Common myeloid progenitor, CD34-positive (primary cell): ENCODE measurements at places on chromosomes 4 and X.

DNA sequence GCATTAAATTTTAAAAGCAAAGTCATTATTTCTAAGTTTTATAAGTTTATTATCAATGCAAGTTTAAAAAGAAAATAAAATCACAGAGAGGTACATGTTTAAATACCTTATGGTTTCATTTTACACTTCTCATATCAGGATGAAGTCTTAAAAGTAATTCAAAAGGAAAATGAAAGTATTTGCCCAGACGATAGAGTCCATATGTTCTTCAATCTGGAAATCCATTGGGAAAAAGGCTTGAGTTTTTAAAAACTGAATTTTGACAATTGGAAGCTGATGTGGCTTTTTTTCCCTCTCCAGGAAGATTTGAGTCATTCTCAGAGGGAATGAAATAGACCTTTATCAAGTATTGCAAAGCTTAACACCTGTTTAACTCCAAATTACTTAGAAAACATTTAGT lies 37.1 kb downstream of the MAB21L2 start:
- peak; percentile 21 for DNase-seq

GRCh38 chr4:96504386-96504785 lies 664.5 kb downstream of the PDHA2 start:
- no peak for DNase-seq

DNA sequence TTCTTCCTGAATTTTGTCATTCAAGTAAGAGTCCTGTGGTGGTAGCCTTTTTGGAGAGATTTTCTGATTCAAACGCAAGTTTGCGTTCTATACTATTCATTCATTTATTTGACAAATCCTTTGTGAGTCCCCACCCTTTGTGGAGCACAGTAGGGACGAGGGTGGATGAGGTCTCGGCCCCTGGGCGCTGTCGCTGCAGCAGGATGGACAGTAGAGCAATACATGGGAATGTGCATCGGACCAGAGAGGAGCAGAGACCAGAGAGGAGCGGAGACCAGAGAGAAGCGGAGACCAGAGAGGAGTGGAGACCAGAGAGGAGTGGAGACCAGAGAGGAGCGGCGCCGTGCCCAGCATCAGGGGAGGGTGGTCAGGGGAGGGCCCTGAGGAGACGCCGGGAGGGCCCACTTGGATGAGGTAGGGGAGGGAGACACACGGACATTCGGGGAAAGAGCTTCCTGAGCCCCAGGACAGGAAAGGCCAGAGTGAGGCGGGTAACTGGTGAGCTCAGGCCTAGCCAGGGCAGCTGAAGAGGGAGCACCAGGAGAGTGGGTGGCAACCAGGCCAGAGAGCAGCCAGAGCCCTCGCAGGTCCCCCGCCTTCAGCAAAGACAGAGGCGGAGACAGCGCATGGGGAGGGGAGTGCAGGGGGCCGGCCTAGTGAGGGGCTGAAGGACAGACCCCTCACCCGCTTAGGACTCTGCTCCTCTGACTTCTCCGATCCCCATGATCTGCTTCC lies 67.3 kb downstream of the NAT8L start:
- no peak for DNase-seq

GRCh38 chrX:48937054-48937907 lies 18.5 kb upstream of the PIM2 start:
- DNase-seq, result peak; percentile 82

- DNase-seq, result peak; percentile 2
Observed at GRCh38 chrX:140765043-140765784, 55.7 kb downstream of the LINC00632 start.

- DNase-seq, result no peak
Observed at GRCh38 chrX:31708116-31708515, 636.3 kb upstream of the FTHL17 start.

GRCh38 chr4:52234561-52235440 lies 183.7 kb downstream of the SPATA18 start:
- DNase-seq, result no peak

DNA sequence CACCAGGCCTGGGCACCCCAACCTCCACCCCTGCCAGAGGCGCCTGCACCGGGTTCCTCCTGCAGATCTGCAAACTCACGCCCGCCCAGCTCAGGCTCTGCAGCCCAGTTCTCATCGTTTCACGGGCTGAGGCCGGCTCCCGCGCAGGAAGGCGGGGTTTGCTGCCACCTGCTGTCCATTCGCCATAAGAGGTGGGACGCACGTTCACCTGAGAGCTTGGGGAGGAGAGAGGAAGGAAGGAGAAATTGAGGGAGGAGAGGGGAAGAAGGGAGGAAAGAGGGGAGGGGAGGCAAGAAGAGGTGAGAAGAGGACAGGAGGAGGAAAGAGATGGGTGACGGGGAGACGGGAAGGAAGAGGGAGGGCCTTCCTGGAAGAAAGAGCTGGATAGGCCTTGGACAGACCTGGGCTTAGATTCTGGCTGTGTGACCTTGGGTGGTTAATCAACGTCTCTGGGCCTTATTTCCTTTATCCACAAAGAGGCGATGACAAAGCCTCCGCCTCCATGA lies 114.5 kb downstream of the ADRA2C start:
- peak; percentile 91 for DNase-seq

GRCh38 chr4:55367084-55367722 lies 21.2 kb downstream of the SRD5A3 start:
- DNase-seq, result no peak

GRCh38 chrX:24023972-24024669 lies 2.9 kb downstream of the KLHL15 start:
- no peak for DNase-seq

DNA sequence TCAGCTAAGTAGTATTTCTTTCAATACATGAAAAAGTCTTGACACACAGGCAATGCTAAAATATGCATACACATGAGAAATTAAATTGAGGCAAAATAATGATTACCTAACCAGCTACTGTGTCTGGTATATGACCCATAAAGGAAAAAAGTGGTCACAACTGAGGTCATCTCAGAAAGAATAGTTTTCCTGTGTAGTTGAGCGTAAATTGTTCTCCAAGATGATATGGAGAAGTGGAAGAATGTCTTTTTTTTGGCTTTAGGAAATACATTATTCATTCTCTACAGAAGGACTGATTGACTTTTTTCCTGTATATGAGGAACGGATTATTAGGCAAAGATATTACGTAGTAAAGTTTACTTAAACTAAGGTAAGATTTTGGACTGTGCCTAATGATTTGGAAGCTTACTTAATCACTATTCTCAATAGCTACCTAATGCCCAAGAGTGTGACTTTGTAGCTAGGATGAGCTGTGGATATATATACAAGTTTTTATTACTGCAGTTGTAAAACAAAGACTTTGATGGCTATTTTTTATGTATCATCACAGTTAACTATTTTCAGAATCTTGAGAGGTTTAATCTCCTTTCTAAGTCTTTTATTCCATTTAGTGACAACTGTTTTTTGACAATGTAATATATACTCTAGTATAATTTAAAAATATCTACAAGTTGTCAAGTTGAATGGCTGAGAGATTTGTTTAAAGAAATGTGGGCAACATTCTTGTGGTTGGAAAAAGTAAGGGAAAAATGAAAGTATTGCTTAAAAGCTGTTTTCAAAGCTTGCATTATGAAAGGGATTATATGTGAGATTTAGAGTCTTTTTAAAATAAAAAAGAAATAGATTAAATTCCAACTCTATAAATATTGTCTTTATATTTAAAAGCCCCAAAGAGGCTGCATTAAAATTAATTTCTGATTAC lies 100.2 kb downstream of the PDLIM5 start:
- DNase-seq, result no peak

- no peak for DNase-seq
Observed at GRCh38 chr4:163565226-163566135, 71.0 kb downstream of the TMA16 start.

DNA sequence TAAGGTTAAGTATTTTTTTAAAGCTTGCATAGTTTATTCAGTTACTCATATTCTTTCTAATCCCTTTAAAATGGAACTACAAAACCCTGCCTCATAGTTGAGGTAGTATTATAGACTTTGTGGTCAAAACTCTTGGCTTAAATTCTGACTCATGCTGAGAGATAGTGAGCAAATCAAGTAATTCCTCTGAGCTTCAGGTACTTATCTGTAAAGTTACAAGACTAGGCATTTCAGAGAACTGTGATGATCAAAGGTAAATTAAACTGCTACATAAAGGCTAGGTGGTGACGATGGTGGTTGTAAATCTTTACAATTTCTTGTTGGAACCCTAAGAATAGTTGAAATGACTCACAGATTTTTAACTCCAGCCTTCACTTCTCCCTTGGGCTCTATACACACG lies 3.2 kb upstream of the CLOCK start:
- DNase-seq, result no peak

- DNase-seq, result no peak
Observed at GRCh38 chrX:11461201-11462001, 168.2 kb downstream of the AMELX start.

DNA sequence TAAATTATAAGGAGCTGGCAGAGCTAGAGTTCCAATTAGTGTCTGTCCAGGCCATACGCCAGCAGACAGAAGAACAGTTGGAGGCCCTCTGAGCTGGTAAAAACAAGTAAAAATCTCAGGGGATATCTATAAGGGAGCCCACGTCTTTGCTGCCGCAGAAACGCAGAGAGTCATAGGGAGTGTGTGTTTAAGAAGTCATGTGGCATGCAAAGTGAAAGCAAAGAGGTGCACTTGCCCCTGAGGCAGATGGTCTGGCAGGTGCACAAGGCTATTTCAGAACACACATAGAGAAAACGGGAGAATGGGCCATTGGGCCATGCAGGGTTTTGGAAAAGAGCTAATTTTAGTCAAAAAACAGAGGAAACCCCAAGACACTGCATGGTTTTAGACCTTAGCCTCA lies 92.7 kb downstream of the NAP1L3 start:
- no peak for DNase-seq

- no peak for DNase-seq
Observed at GRCh38 chrX:72130762-72131250, 909 bp downstream of the RTL5 start.

DNA sequence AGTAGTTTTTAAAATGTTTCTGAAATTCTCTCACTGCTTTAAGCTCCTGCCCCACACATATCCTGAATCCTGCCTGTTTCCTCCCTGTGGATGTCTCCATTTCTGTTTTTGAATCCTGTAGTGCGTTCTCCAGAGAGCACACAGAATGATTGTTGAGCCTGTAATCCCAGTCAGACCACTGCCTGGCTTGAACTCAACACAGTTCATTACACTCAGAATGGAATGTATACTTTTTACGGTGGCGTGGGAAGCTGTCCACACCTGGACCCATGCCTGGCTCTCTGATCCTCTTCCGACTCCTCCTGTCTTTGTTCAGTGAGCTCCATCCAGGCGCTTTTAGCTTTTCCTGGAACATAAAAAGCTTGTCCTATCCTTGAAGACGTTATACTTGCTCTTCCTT lies 1217.0 kb upstream of the PRKX start:
- no peak for DNase-seq

DNA sequence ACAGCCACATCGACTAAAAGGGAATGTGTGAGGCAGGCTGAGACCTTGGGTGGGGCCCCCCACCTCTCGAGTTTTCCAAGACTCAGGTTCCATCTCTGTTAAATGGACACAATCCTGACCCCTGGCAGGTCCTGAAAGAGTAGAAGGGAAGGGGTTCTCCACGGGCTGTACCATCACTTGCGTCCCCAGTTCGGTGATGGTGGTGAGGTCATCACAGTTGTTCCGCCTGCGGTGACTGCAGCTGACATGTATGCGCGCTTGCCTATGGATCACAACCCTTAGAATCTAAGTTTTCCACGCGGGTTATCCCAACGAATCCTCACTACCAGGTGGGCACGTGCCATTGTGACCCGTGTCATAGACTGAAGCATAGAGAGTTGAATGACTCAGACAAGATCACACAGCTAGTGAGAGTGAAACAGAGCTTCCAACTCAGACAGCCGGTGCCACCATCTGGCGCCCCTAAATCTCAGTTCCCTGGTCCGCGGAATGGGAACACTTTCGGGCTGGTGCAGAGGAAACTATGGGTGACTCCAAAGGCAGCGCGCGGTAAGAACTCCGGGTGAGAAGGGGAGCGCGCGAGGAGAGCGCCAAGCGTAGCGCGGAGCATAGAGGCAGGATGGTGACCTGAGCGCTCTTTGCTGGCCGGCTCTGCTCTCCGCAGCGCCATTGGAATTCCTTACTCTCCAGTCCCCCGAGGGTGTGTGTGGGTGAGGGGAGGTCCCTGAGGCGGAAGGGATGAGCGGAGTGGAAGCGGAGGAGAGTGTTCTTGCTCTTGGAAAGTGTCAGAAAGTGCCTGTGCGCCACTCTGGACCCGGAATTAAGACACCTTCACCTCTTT lies 10.5 kb downstream of the MSX1 start:
- no peak for DNase-seq

DNA sequence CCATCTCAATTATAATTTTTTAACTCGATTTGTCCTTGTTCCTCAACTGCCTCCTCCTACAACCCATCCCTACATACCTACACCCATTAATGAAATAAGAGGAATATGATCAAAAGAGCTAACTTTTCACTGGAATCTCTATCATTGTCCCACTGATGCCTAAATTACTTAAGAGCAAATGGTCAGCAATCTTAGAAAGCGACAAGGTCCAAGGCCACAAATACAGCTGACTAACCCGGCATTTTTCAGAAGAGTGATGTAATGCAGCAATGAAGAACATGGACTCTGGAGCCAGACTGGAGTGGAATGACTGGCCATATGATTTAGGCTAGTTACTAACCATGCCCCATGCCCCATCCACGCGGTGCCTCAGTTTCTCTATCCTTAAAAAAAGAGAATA lies 56.2 kb downstream of the PPA2 start:
- DNase-seq, result no peak

DNA sequence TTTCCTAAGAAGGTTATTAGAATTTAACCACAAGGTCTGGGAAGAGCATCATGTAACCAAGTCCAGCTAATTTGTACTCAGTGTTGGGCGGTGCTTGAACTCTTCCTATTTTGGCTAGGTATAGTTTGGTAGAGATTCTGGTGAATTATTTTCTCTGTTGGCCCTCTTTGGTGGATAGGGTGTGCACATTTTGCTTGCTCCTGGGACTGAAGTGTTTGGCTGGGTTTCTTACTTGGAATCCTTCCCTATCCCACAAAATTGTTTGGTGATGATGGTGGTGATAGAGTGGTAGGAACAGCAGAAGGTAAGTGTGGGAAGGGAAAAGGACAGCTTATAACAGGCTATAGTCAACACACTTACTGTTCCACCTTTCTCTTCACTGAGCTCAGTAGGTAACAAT lies 194.8 kb upstream of the GPC4 start:
- DNase-seq, result no peak

- no peak for DNase-seq
Observed at GRCh38 chr4:91256751-91257150, 1047.0 kb upstream of the GRID2 start.

DNA sequence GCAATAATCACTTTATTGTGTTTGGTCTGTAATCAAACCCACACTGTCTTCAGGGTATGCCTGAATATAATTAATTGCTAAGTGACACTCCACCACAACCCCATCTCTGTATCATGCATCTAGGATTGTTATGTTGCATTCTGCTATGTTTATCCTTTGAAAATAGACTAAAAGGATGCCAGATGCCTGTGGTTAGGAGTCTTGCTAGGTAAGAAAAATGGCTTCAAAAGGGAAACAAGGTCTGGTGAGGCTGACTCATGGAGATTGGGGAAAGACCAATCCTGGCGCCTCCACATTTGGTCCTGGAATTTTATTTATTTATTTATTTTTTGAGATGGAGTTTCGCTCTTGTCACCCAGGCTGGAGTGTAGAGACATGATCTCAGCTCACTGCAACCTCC lies 360.5 kb upstream of the SLC7A11 start:
- DNase-seq, result no peak

- no peak for DNase-seq
Observed at GRCh38 chr4:70706516-70706915, 15.2 kb upstream of the RUFY3 start.

- DNase-seq, result peak; percentile 26
Observed at GRCh38 chrX:20116087-20116576, 575 bp downstream of the MAP7D2 start.

- no peak for DNase-seq
Observed at GRCh38 chr4:150479657-150480056, 102.3 kb upstream of the MAB21L2 start.
